ENCODE measurements at places on chromosomes 7 and 10.
A peak's percentile ranks its signal among the peaks of the same experiment; 100 is the strongest.

DNA sequence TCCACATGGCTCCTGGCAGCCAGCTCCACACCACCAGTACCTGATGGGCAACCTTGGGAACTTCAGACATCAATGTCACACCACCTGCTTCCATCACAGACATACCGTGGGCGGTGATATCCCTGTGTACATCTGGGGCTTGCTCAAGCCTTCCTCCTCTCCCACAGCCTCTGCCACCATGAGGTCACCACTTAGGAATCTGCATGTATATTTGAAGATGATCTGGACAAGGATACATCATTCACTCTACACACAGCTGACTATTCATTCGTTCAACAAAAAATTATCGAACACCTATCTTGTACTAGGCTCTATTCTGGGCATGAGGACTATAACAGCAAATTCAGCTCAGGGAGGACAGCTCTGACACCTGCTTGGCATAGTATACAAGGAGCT lies 6.8 kb downstream of the DLG5 start:
- no peak for DNase-seq

DNA sequence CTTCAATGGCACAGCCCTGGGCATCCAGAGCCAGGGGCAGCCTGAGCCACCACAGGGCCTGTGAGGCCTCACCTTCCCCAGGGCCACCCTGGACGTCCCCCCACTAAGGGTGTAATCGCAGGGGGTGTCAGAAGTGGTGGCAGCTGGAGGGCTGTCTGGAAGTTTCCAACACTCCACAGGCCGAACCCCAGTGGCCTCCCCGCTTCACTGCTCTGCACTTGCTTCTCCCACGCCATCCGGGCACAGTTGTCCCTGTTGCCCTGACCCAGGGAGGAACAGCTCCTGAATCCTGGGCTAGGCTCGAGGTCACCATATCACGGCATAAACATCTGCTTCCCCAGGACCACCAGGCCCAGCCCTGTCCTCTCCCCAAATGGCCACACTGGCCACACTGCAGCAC lies 276.6 kb downstream of the MAD1L1 start:
- no peak for DNase-seq

DNA sequence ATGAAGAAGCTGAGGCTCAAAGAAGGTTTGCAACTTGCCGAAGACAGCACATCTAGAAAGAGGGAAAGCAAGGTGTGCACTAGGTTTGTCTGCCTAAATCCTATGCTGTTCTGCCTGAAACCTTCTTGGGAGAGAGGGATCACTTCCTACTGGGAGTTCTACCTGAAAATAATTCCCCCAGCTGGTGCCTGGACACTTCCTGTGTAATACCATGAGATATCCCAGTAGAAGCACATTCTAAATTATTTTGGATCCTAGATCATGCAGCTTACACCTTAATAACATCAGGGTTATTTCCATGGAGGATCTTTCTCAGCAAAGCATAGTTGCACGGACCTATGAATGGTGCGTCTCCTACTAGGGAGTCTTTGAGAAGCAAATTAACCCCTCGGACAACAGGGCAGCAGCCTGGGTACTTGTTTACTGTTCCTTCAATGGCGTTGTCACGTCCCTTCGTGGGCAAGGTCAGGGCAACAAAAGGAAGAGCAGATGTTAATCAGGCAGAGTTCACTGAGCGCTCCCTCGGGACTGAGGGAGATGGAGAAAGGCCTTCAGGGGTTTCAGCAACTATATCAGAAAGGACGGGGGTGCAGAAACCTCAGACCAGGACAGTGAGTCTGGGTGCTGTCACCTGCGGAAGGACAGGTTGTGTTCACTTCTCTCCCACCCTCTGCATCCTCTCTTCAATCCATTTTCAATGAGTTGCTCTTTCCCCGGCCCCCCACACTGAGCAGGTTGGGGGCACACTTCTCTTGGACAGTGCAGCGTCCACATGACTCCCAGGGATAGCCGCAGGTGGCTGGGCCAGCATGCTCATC lies 44.0 kb downstream of the OAT start:
- no peak for DNase-seq

DNA sequence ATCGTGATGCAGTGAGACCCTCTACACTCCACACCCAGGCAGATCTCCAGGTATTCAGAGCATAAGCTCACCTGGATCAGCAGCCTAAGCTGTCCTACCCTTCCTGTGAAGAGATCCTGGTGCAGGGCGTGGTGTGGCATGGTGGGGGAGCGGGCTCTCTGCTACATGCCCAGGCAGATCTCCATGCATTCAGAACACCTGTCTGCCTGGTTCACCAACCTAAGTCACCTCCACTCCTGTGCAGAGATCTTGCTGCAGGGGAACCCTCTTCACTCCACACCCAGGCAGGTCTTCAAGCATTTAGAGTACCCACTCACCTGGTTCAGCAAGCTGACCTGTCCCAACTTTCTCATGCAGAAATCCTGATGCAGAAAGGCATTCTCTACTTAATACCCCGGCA lies 394.4 kb upstream of the SEMA3A start:
- DNase-seq: no peak

- DNase-seq: no peak
These were observed 601 bp upstream of the AEBP1 start for GRCh38 chr7:44103566-44103922.

- DNase-seq: peak; percentile 27
These were observed 113.3 kb downstream of the CYTH3 start for GRCh38 chr7:6159097-6159483.

DNA sequence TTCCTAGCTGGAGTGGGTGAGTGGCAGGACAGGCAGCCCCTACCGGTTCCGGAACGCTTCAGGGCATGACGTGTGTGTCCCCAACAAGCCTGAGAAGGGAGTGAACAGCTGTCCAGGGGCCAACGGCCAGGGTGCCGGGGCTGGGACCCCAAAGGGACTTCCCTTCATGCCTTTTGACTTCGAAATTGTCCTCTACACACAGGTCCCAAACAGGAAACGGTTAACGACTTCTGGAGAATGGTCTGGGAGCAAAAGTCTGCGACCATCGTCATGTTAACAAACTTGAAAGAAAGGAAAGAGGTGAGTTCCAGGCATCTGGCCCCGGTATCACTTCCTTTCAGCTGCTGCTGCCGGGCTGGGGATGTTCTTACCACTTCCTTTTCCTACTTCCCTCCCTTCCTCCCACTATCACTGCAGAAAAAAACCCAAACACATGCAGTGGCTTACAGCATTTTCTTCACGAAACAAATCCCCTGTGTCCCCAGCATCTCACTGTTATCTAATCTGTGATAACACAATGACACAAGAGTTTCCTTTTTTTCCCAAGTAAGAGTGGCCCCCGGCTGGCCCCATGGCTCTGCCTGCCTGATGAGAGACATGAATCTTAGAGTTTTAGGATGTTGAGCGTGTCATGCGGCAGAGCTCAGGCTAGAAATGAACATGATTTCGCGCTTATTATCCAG lies 63.2 kb downstream of the MKI67 start:
- DNase-seq: no peak

DNA sequence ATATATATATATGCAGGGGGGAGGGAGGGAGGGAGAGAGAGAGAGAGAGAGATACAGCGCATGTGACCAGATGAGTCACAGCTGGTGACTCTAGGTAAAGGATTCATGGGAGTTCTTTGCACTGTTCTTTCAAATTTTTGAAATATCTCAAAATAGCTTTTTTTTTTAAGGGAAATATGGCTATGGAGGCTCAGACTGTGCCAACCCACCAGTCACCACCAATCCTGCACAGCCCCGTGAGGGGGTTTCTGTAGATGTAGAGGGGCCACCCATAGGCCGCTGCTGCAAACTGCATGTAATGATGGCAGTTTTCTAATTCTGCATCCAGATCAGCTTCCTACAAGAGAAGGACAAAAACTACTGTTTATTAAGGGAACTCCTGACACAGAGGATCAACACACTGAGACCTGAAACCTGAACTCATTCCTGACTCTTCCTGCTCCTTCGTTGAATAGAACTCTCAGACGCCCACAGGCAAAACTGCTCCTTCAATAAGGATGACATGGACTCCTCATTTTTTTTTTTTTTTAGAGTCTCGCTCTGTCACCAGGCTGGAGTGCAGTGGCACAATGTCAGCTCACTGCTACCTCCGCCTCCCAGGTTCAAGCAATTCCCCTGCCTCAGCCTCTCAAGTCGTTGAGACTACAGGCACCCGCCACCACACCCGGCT lies 17.3 kb downstream of the DAGLB start:
- no peak for DNase-seq

GRCh38 chr10:22244001-22244400 lies 26.2 kb upstream of the EBLN1 start:
- DNase-seq: no peak

GRCh38 chr10:7362471-7362870 lies 48.4 kb downstream of the SFMBT2 start:
- DNase-seq: no peak

DNA sequence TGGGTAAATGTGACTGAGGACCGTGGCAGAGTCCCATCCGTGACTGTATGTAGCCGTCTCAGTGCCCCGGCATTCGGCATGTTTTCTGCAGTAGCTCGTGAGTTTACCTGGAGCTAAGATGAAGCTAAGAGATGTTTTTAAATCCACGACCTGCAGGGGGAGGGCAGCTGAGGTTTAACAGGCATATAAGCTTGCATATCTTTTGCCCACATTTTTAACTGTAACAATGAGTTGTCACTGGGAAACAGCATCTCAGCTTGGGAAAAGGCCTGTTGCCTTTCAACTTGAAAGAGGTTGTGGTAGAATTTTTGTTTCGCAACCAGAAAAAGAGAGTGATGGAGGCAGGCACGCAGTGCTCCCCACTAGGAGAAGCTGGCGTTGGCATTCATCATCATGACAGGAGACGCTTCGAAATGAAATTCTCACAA lies 77.7 kb downstream of the CELF2 start:
- DNase-seq: no peak

- DNase-seq: no peak
These were observed 32.8 kb downstream of the ADRA2A start for GRCh38 chr10:111109501-111110242.

DNA sequence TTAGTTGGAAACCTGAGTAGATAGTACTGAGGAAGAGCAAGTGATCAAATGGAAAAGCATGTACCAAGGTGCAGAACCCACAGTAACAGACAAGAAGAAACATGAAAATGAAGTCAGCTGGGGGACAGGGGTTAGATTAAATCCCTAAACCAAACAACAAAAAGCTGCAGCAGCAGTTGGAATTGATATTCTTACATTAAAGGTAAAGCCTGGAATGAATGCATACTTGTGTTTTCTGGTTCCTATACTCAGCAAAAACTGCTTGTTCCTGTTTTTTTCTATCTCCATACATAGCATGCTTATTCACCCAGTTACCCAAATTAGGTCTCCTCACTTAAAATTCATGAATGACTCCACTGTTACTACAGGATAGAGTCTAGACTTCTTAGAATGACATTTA lies 92.4 kb downstream of the TPST1 start:
- no peak for DNase-seq

GRCh38 chr10:113487154-113487553 lies 65.7 kb upstream of the HABP2 start:
- no peak for DNase-seq

DNA sequence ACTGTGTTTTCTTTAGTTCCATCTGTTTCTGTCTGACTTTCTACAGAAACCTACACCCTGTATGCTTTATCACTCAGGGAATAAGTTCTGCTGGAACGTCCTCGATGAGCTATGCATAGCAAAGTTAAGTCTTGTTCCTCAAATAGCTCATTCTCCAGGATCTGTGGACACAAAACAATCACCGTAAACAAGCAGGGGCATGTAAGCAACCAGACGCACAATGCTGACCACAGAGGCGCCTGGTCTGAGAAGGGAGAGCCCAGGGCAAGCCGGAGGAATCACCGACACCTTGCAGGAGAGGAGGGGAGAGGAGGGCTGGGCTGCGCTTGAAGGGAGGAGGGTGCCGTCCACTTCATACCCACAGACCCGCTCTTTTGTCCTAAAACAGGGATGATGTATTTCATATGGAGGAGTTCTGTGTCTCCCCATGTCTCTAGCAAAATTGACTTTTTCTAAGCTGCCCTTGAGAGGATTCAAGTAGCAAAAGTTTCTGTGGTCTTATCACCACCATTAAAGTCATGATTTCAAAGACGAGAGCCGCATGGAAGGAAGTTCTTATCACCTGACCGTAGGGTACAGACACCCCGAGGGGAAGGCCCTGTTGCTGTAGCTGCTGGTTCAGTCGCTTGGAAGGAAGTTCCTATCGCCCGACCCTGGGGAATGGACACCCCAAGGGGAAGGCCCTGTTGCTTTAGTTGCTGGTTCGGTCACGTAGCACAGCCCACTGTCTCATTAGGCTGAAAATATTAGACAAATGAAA lies 14.3 kb downstream of the CALML3 start:
- DNase-seq: peak; percentile 78

GRCh38 chr7:68185631-68186456 lies 1189.2 kb downstream of the TYW1 start:
- DNase-seq: no peak

DNA sequence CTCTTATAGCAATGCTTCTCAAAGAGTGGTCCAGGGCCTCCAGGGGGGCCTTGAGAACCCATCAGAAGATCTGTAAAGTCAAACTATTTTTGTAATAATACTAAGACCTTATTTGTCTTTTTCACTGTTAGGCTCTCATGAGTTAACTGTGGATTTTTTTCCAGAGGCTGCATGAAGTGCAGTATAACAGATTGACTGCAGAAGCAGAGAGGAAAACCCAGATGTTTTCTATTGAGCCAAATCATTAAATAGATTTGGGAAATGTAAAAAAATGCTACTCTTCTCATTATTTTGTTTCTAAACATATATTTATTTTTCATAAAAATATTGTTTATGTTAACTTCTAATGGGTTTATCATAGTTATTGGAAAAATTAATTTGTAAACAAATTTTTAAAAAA lies 589.0 kb upstream of the LRRTM3 start:
- DNase-seq: no peak

DNA sequence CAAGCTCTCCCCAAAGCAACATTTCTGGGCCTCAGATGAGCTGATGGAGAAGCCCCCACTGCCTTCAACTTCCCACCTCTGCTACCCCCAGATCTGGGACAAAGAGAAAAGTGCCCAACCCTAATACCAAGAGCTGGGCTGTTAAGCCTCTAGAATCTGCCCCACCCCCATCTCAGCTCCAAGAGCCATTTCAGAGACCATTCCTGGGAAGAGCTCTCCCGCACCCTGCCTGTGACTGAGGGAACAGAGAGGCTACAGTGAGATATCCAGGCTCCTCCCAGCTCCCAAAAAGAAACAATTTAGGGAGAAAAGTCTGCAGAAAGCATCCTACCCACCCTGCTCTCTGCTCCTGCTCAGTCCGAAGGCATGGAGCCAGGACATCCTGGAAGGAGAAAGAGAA lies 2.5 kb upstream of the KCNH2 start:
- peak; percentile 75 for DNase-seq

DNA sequence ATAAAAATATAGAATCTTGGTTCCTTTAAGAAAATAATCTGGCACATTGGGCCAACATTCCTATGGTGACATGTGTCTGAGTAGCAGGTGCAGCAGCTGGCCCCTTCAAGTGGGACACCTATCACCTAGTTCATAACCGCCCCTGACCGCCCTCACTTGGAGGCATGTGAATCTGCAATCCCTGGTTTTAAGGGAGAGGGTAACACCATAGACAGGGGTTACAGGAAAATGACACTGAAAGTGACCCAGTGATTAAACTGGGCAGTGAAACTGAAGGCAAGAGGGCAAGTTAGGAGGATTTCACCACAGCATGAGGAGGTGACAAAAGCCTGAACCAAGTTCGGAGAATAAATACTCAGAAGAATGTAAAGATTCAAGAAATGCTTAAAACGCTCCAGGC lies 1.1 kb downstream of the RSU1 start:
- no peak for DNase-seq

GRCh38 chr10:22486431-22486830 lies 141.1 kb downstream of the SPAG6 start:
- DNase-seq: no peak

Measured in ELF-1 (cell line).